GM12878 (cell line): ENCODE measurements at places on chromosomes 2 and 18.

- no peak for DNase-seq
These were observed 38.2 kb downstream of the LCT start for GRCh38 chr2:135798762-135799161.

DNA sequence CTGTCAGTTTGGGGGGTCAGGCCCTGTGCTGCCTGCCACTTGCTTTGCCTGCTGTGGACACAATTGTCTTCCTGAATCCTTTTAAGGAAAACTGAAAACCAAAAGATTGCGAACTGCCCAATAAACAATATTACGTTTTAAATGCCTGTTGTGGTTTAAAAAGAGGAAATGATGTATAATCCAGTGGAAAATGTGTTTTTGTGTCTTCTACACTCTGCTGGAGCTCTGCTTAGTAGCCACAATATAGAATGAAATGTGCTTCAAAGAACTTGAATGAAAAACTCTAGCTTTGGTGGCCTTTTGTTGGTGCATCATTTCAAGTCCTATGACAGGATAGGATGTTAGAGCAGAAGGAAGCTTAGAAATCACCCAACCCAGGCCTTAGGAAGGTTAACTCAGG lies 23.2 kb upstream of the CABYR start:
- DNase-seq = no peak

DNA sequence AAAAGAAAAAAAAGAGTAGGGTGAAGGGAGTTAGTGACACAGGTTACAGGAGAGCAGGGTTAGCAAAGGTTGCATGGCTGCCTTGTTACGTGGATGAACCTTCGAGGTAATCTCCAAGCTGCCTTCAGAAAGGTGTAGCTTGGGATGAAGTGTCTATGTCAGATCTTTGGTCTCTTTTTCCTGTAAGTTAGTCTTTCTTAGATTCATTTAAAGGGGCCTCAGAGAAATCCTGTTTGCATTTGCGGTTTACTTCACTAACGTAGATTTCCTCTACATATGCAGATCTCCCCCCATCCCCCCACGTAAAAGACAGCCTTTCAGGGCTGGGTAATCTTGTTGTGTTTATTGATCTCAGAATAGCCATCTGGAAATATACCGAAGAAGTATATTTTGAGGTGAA lies 83.7 kb downstream of the MTA3 start:
- DNase-seq = no peak

- no peak for DNase-seq
These were observed 22.4 kb downstream of the FOSL2 start for GRCh38 chr2:28415010-28415409.

DNA sequence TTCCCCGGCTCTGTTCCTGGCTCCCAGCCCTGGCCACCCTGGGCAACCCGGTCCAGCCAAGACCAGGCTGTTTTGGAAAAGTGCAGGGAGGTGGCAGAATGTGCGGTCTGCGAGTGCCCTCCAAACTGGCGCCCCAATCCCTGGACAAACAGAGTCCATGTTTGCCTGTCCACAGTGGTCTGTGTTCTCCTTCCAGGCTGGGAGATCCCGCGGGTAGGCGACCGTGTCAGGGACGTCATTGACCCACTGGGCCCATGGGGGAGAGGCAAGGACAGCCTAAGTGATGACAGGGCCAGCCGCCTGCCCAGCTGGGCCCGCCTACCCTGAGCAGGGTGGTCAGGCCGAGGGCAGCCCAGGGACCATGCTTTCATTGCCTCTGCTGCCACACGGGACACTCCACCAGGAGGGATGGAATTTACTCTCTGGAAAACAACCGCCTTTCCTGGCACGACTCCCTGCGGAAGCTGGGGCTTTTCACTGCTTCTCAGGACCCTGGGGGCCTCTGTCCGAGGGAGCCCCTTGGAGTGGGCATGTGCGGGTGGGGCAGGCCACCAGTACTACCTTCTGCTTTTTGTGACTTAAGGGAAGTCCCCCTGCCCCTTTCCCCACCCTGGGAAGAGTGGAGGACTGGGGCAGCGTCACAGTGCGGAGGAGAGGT lies 20.1 kb downstream of the CYP26B1 start:
- no peak for DNase-seq

DNA sequence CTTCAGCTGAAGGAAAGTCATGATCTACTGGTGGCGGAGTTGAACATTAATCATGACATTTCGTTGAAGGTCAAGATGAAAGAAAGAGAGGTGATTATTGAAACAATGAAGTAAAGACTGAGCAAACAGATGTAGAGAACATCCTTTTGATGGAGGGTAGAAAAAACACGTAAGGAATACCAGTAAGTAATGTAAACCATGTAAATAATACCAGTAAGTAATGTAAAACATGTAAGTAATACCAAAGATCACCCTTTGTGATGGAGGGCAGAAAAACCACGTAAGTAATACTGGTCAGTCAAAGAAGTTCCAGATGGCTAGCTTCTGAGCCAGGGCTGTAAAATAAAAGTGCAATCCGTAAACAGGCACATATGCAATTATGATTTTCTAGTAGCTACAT lies 1387.7 kb downstream of the SUCLG1 start:
- no peak for DNase-seq

GRCh38 chr2:138059487-138060300 lies 95.4 kb downstream of the HNMT start:
- DNase-seq = no peak

DNA sequence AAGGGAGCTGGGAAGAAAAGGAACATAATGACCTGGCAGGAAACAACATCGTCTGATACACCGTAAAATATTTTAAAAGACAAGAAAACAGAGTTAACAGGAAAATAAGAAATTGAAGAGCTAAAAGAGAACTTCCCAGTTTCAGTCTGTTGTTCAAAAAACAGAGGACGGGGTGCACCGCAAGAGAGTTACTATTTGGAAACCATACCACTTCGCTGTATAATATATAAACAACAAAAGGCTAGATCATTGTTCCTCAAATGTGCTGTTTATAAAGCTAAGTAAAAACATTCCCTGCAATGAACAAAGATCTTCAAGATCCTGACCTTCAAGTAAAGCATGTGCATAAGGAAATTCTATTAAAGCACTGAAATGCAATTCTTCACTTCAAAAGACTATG lies 2.1 kb downstream of the PPP3R1 start:
- no peak for DNase-seq

DNA sequence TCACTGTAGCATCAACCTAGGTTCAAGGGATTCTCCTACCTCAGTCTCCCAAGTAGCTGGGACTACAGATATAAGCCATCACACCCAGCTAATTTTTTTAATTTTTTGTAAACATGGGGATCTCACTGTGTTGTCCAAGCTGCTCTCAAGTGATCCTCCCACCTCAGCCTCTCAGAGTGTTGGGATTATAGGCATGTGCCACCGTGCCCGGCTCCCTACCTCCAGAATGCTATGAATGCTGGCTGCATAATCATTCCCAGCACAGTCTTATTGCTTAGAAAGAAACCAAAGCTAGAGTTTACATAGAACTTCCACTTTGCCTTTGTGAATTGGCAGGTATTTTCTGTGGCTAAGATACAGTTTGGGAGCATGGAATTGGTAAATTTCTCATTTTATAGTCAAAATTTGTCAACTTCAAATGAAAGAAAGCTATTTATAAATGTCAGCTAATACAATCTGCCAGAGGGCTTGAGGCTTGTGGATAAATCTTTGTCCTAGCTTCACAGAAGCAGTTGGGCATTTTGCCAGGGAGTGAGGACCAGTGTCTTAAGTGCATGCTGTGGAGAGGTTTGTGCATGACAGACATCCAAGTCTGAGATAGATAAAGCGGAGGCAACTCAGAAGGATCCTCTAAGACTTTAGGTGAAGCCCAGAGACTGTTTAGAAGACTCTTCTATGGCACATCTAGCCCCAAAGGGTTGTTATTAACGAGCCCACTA lies 175.4 kb downstream of the ANTXR1 start:
- no peak for DNase-seq

DNA sequence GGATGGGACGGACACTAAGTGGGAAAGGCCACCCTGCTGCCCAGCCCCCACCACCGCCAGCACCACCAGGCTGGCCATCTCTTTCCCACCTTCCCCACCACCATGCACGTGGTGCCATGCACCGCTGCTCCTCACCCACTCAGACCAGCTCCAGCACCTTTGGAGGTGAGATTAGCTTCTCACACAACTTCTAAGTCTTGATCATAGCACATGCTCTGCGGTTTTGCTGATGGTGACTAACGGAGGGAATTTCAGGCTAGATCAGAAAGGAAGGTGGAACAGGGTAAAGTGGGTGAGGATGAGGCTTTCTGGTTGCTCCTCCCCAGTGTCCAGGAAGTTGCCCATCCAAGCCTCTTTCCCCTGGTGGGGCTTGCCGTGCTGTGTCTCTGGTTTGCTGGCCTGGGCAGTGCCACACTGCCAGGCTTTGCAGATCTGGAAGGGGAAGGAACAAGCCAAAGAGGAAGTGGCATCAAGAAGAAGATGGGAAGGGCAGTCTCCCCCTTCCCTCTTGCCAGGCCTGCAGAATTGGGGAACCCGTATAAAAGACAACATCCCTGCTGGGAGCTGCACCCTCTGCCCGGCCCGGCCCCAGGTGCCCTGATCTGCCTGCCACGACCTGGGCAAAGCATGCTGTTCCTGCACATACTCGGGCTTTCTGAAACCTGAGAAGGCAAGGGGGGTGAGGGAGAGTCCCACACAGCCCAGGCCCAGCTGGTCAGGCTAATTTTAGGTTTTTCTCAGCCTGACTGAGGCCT lies 44.3 kb upstream of the CAB39 start:
- DNase-seq = peak; percentile 88

DNA sequence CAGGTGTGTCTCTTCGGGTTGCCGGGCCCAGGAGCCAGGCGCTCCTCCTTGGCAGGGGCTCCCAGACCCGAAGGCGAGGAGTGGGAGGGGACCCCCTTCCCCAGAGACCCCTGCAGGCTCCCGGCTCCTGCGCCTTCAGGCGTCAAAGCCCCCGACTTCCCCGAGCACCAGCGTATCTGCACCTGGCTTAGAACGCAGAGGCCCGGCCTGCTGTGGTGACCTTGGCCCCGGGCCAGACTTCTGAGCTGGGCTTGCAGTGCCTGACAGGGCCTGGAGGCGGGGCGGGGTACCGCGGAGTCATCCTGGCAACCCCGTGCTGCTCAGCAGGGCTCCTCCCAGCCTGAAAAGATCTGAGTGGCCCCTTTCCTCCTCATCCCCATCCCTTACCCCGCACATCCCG lies 27.0 kb downstream of the SKA1 start:
- no peak for DNase-seq

DNA sequence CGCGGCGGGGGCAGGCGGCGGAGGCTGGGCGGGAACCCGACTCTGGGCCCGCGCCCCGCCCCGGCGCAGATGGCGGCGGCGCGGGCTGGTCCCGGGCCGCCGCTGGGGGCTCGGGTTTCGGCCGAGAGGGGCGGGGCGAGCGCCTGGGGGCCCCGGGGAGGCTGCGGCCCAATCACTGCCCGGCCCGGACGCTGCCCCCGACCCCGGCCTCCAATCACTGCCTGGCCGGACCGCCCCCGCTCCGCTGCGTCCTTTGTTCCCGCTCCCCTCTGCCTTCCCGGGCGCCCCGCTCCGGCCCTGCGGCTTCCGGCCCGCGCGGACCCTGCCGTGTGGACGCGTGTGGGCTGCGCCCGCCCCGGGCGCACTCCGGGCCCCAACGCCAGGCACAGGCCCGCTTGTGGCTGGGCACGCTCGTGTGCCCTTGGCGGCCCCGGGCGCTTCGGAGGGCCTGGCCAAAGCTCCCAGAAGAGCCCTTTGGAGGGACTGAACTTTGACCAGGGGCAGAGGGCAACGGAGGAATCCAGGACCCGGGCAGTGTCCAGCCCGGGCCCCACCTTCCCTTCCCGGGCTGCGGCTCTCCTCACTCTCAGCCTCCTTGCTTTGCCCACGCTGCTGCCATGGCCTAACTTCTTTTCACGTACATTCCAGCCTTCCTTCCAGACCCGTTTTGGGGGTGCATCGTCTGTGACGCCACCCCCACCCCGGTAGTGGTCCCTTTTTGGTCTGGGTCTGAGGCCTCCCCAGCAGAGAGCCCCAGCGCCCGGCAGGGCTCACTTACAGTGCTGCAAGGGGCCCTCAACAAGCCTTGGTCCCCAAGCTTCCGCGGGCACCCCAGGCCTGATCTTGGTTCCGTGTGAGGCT lies 27.1 kb upstream of the PTMA start:
- DNase-seq = no peak

GRCh38 chr2:112154246-112155117 lies 16.3 kb downstream of the FBLN7 start:
- no peak for DNase-seq

GRCh38 chr2:179307616-179308371 lies 43.2 kb upstream of the SESTD1 start:
- no peak for DNase-seq

DNA sequence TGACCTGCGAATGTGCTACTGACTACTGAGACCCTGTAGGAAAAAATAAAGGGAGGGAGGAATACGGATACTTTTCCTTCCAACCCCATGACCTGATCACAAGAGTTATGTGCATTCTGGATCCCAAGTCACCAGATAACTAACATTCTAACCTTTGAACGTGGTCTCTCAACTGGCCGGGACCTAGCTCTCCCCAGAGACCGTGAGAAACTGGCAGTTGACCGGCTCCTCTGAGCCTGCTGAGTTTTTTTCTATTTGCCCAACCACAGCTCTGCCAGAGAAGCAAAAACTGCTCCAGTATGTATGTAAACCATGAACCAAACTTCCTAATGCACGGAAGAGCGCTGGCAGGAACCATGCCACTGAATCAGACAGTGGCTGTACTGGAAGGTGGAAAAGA lies 47.5 kb upstream of the PTMA start:
- DNase-seq = no peak

- no peak for DNase-seq
These were observed 1615.3 kb upstream of the ZEB2 start for GRCh38 chr2:146135245-146135644.

DNA sequence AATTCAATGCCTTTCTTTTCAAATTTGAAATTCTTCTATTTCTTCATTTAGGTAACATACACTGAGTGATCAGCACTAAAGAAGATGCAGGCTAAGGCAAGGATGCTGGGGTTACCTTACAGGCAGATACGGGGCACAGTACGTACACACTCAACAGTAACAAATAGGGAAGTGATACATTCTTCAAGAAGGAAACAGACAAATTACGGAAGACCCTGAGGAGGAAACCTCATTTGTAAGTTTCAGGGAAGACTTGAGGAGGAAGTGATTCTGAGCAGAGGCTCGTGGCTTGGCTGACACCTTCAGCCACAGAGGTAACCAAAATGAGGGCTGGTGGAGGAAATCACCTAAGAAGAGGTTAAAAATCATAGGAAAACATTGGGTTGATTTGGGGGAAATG lies 1108.3 kb upstream of the KLHL29 start:
- DNase-seq = peak; percentile 1

DNA sequence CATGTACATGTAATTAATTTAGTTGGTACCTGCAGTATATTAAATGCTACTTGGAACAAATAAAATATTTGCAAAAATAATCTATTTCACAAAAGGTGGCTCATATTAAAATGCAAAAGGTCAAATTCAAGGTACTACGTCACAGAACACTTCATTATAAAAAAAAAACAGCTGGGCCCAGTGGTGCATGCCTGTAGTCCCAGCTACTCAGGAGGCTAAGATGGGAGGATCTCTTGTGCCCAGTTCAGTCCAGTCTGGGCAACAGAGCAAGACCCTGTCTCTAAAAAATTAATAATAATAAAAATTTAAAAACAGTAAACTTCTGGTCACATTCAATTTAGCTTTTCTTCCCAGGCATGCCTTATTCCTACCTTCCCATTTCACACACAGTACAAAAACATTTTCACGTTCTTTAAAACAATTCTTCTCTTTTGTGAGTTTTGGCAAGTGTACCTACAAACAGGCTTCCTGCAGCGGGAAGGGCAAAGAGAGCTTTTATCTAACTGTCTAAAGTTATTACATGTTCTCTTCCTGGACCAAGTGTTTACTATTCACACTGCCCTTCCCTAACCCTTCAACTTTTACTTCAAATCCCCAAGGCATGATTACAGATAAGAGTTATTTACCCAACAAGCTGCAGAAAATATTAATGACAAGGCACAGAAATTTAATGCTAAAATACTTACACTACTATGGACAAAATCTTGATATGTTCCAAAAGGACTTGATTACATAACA lies 10.7 kb downstream of the BAZ2B start:
- no peak for DNase-seq
